ENCODE measurements at places on chromosomes 3 and 15. TPM values are rescaled to one million over a fixed set of nuclear protein-coding genes. Genes with fewer than 3 reads are reported as not detected.

DNA sequence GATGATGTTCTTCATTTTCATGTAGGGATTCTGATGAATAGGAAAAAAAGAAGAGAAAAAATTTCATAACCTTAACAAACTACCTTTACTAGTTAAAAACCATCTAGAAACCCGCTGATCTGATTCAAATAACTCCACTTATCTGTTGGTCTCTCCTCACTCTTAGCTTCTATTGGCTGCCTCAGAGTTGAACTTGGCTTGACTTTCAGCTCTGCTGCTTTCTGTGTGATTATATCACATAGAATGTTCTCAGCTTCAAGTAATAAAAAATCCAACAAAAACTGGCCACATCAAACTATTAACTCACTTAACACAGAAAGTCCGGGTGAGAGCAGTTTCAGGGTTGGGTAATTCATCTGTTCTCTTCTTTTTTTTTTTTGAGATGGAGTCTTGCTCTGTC lies 126.8 kb upstream of the RASGRP1 start:
- H3K4me1 ChIP-seq: peaks cover 3% of the 10 kb centered on the region
- no peak for DNase-seq
- no peaks in the 10 kb centered on the region for H3K36me3 ChIP-seq

- H3K4me3 ChIP-seq: no peak overlapping the region
- no peaks in the 10 kb centered on the region for H3K36me3 ChIP-seq
- DNase-seq: no peak
Measured at GRCh38 chr3:53792866-53793265, 53.4 kb downstream of the CHDH start.

DNA sequence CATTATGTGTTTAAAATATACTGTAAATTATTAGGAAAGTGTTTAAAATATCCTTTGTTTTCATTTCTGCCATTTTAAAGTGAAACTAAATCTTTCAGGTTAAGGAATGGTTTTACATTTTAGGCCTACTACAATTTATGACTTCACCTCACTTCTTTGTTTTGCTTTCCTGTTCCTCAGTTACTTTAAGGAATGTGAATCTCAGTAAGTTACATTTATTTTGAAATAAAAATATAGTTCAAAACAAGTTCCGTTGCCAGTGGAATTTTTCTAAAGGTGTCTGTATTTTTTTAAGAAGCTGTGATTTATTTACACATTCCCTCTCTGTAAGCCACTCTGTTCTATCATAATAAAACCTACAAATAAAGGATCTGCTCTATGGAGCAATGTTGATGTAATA lies 630.9 kb upstream of the AGTR1 start:
- no peaks in the 10 kb centered on the region for H3K4me1 ChIP-seq
- no peak for DNase-seq
- no peaks in the 10 kb centered on the region for H3K36me3 ChIP-seq
- no peaks in the 10 kb centered on the region for H3K27me3 ChIP-seq
- no peak overlapping the region for H3K4me3 ChIP-seq

- H3K27ac ChIP-seq: no peak overlapping the region
- no peaks in the 10 kb centered on the region for H3K36me3 ChIP-seq
- no peaks in the 10 kb centered on the region for H3K4me1 ChIP-seq
- DNase-seq: no peak
- no peaks in the 10 kb centered on the region for H3K27me3 ChIP-seq
- H3K4me3 ChIP-seq: no peak overlapping the region
Measured at GRCh38 chr3:43873723-43874122, 183.0 kb downstream of the ABHD5 start.

- no peaks in the 10 kb centered on the region for H3K36me3 ChIP-seq
- no peak overlapping the region for H3K27ac ChIP-seq
- H3K27me3 ChIP-seq: no peaks in the 10 kb centered on the region
- peaks cover 8% of the 10 kb centered on the region for H3K4me1 ChIP-seq
- no peak overlapping the region for H3K4me3 ChIP-seq
Measured at GRCh38 chr3:194908972-194909371, 223.3 kb downstream of the FAM43A start.

C3orf80 gene
- not detected for polyA plus RNA-seq

DNA sequence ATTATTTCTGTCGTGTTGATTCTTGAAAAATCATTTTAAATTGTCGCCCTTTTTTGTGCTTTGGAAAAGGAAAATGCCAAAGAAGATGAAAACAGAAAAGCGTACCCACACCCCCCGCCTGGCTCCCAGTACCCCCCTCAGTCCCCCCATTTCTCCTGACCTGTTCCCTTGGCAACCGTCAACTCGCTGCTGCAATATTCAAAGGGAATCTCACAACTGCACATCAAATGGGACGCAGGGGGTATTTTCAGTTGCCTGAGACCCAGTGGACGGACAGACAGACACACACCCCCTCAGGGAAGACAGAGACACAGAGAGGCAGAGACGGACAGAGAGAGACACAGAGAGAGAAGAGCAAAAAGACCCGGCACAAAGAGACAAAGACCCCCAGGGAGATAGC lies 83.5 kb upstream of the PRR20G start:
- no peak for DNase-seq
- H3K36me3 ChIP-seq: no peaks in the 10 kb centered on the region
- no peak overlapping the region for H3K4me3 ChIP-seq
- H3K27me3 ChIP-seq: no peaks in the 10 kb centered on the region

DNA sequence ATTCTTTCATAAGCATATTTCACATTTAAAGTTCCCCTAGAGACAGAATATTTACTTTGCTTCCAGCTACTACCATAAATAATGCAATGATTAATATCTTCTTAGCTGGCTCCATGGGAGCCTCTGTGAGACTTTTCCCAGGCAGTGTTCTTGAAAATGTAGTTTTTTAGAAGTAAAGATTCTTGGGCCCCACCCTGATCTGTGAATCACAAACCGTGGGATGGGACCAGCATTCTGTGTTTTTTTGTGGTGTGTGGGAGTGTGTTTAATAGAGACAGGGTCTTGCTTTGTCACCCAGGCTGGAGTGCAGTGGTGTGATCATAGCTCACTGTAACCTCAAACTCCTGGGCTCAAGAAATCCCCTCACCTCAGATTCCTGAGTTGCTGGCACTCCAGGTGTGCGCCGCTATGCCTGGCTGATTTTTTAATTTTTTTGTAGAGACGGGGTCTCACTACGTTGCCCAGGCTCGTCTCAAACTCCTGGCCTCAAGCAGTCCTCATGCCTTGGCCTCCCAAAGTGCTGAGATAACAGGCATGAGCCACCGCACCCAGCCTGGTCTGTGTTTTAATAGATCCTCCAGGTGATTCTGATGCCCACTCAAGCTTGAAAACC lies 83.0 kb downstream of the KLHL25 start:
- no peak overlapping the region for H3K4me3 ChIP-seq
- peaks cover 4% of the 10 kb centered on the region for H3K36me3 ChIP-seq
- no peak overlapping the region for H3K27ac ChIP-seq
- no peak for DNase-seq
- no peaks in the 10 kb centered on the region for H3K27me3 ChIP-seq

SOX14 gene
- polyA plus RNA-seq: not detected

PRKAR2A gene
- 4.3 TPM for polyA plus RNA-seq

GRCh38 chr3:7271631-7272030 lies 410.7 kb downstream of the GRM7 start:
- H3K36me3 ChIP-seq: no peaks in the 10 kb centered on the region
- H3K4me3 ChIP-seq: no peak overlapping the region
- H3K27me3 ChIP-seq: no peaks in the 10 kb centered on the region
- H3K4me1 ChIP-seq: no peaks in the 10 kb centered on the region
- no peak for DNase-seq

DNA sequence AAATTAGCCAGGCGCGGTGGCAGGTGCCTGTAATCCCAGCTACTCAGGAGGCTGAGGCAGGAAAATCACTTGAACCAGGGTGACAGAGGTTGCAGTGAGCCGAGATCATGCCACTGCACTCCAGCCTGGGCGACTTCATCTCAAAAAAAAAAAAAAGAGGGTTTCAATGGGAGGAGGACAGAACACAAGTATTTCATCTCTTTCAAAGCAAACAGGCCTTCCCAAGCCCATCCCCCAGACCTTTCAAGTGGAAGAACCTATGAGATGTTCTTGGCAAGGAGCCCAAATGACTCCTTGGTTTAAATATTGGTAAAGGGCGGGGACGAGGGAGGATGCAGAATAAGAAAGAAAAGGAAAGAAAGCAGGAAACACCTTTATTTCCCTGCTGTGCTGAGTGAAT lies 62.2 kb upstream of the MCF2L2 start:
- DNase-seq: no peak
- peaks cover 54% of the 10 kb centered on the region for H3K36me3 ChIP-seq

GRCh38 chr3:64685800-64686445 lies 1.9 kb downstream of the ADAMTS9 start:
- peaks cover 4% of the 10 kb centered on the region for H3K27me3 ChIP-seq
- peak; percentile 2 for DNase-seq
- H3K27ac ChIP-seq: no peak overlapping the region

AGTR1 gene
- polyA plus RNA-seq: not detected

PLAAT1 gene
- polyA plus RNA-seq: not detected

- H3K36me3 ChIP-seq: no peaks in the 10 kb centered on the region
- no peak overlapping the region for H3K4me3 ChIP-seq
- H3K27ac ChIP-seq: no peak overlapping the region
- H3K27me3 ChIP-seq: no peaks in the 10 kb centered on the region
Measured at GRCh38 chr3:189683546-189684255, 52.5 kb downstream of the TP63 start.

DBR1 gene
- 7.5 TPM for polyA plus RNA-seq

SCG5 gene
- 0.18 TPM for polyA plus RNA-seq

GRCh38 chr3:173747427-173747826 lies 349.9 kb downstream of the NLGN1 start:
- no peak overlapping the region for H3K4me3 ChIP-seq
- H3K4me1 ChIP-seq: no peaks in the 10 kb centered on the region
- H3K36me3 ChIP-seq: no peaks in the 10 kb centered on the region
- no peak overlapping the region for H3K27ac ChIP-seq
- no peaks in the 10 kb centered on the region for H3K27me3 ChIP-seq
- DNase-seq: no peak

C3orf49 gene
- not detected for polyA plus RNA-seq

All from B cell (primary cell).